Fibroblast of skin of right biceps (primary cell): ENCODE measurements at places on chromosomes 7 and 10.

GRCh38 chr7:30213637-30214036 lies 70.8 kb upstream of the ZNRF2 start:
- DNase-seq, result no peak

GRCh38 chr10:19785366-19785765 lies 30.9 kb upstream of the PLXDC2 start:
- no peak for DNase-seq

GRCh38 chr10:127826154-127826725 lies 66.5 kb downstream of the CLRN3 start:
- no peak for DNase-seq

GRCh38 chr10:117662126-117662525 lies 119.6 kb downstream of the EMX2 start:
- peak; percentile 75 for DNase-seq
